ENCODE measurements at places on chromosomes 1 and 21.

DNA sequence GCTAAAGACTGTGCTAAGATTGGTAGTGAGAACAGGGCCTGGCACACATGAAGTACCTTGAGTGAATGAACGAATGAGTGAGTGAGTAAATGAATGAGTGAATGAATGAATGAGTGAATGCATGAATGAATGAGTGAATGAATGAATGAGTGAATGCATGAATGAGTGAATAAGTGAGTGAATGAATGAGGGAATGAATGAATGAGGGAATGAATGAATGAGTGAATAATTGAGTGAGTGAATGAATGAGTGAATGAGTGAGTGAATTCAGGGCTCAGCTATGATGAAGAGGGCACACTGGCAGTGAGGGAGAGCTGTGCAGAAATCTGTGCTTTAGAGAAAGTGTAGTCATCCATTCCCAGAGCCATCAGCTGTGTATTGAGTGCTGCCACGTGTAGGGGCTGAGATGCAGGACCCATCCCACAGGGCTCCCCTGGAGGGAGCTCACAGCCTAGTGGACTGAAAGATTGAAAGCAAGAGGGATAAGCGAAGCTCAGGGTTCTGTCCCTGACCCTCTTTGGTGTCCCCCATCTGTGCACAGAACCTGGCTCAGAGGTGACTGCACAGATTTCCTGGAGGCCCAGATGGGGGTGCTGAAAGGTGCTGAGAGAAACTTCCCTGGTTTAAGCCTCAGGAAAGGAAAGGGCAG, 217.9 kb upstream of the VAMP3 start:
- no peak for DNase-seq

- no peak for DNase-seq
These were observed 7.0 kb downstream of the SH3BP5L start for GRCh38 chr1:248818505-248819374.

GRCh38 chr21:28793043-28793442, 199.6 kb downstream of the LTN1 start:
- DNase-seq: no peak

- DNase-seq: no peak
These were observed 22.2 kb upstream of the ABL2 start for GRCh38 chr1:179251675-179252074.

- no peak for DNase-seq
These were observed 15.6 kb upstream of the ZMYM6 start for GRCh38 chr1:35047188-35047858.

- DNase-seq: peak; percentile 25
These were observed at the start of gene MR1 for GRCh38 chr1:181033799-181034451. TSS of gene MR1 (plus strand) at chr1:181033983. CDS start at chr1:181034008, 25 bp downstream.

- no peak for DNase-seq
These were observed 89.4 kb upstream of the KCNJ15 start for GRCh38 chr21:38167345-38167744.

Measured in stimulated activated CD4-positive, alpha-beta T cell treated with anti-CD3 and anti-CD28 coated beads, TNF-alpha, amount 100 ng/mL, for 24 hours (primary cell).